Fibroblast of skin of back (primary cell): ENCODE measurements at places on chromosomes 16 and 17.

DNA sequence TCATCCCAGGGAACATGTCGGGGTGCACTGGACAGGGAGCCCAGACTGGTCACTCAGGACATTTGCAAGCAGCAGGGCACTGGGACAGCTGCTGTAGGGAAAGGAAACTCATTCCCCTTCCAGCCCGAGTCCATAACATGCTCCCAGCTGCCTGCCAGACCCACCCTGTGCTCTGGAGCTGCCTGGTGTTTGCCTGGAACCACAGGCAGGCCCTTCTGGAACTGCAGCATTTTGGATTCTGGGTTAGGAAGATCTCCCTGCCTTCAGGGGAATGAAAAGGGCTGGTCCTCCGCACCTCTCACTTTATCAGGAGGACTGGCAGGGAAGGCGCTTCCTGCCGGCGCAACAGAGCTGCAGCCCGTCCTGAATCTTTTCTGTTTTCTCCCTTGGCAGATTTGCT is 41.2 kb downstream of the MEAK7 start:
- DNase-seq = no peak

DNA sequence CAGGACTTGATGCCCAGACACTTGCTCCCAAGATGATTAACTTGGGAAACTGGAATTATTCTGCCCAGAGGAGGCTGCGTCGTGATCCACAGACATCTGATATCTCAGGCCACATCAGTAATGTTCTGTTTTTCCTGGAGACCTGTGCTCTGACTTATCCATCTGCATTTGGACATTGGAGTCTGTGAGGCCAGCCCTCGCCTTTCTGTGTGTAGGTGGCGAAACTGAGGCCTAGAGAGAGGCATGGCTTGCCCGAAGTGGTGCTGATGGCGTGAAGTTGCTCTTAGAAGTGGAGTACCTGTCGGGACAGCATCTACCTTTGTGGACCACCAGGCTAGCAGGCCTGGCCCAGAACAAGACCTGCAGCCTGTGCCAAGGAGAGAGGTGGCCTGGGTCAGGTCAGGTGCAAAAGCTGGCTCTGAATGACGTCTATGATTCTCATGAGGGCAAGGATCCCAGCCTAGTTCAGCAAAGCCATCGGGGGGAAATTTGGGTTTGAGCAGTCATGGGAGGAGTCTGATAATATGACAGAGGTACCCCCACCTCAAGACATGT is 186.8 kb upstream of the ZNF469 start:
- DNase-seq = no peak

DNA sequence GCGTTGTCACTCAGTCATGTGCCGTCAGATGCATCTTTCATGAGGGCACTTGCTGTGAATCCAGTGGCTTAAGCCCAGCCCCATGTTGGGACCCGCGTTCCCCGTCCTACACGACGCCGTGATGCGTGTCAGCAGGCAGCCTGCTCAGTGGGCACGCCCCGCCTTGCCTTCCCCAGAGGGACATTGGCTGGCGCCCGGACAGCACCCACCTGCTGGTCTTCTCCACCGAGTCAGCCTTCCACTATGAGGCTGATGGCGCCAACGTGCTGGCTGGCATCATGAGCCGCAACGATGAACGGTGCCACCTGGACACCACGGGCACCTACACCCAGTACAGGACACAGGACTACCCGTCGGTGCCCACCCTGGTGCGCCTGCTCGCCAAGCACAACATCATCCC is 8.8 kb downstream of the ITGB4 start:
- no peak for DNase-seq

GRCh38 chr17:7241783-7242716 is at the start of gene GABARAP:
GABARAP (minus strand) TSS chr17:7242449; CDS start chr17:7242330, 119 bp downstream.
- peak; percentile 90 for DNase-seq

GRCh38 chr16:87847785-87848675 is 21.3 kb downstream of the SLC7A5 start:
- DNase-seq = no peak

- peak; percentile 58 for DNase-seq
These were observed 3.9 kb downstream of the GFAP start for GRCh38 chr17:44911133-44912001.

GRCh38 chr16:68894714-68895113 is 51.4 kb downstream of the TANGO6 start:
- no peak for DNase-seq

DNA sequence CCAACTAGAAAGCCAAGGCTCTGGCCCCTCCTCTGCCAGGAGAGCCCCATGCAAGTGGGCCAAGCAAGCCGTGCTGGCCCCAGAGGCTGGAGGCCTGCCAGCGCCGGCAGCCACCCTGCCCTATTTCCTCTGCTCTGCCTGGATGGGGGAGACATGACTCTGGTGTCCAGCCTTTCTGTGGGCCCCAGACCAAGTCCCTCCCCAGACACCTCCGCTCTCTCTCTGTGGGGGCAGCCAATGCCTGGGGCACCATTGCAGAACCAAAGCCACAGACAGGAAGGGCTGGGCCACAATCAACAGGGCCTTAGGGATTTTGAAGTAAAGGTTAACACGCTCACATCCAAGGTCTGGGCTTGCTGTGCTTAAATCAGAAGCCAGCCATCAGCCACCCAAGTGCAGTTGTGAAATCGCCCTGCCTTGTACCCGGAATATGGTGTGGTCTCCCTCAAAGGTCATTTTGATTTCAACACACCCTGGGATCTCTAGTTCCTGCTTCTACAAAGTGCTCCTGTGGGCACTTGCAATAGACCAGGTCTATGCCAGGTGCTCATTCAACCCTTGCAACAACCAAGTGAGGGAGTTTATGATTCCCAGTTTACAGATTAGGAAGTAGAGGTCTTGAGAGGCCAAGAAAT is 63.5 kb upstream of the TEX2 start:
- no peak for DNase-seq
